ENCODE measurements at places on chromosomes 5 and 9.
A peak's percentile ranks its signal among the peaks of the same experiment; 100 is the strongest.

DNA sequence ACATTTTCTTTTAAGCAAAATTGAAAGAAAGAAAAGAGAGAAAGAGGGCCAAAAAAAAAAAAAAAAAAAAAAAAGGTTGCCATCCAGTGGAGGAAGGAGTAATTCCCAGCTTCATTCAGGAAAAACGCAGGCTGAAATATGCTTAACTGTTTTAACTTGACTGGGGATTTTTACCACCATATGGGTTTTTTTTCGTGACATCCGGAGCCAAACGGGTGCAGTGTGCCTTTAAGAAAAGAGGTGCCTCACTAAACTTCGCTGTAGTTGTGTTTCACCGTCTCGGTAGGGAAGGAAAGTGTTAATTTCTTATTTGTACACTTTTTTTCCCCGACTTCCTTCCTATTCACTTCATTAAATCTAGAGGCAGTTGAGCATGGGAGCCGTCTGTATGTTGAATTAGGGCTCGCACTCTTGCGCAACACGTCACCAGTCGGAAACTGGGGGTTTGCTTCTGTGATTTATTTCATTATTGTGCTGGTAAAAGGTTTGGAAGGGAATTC is 143.0 kb downstream of the SMARCA2 start:
- peak; percentile 74 for DNase-seq

- no peak for DNase-seq
Measured at GRCh38 chr9:34318163-34318790, 10.8 kb downstream of the KIF24 start.

GRCh38 chr5:95925939-95926338 is 35.7 kb downstream of the ELL2 start:
- DNase-seq, result peak; percentile 49

GRCh38 chr5:54275361-54275760 is 35.0 kb downstream of the ARL15 start:
- DNase-seq, result no peak

GRCh38 chr9:113964495-113965170 is 88.5 kb downstream of the ZNF618 start:
- DNase-seq, result no peak

GRCh38 chr5:75839547-75839946 is 122.3 kb upstream of the POC5 start:
- DNase-seq, result no peak

DNA sequence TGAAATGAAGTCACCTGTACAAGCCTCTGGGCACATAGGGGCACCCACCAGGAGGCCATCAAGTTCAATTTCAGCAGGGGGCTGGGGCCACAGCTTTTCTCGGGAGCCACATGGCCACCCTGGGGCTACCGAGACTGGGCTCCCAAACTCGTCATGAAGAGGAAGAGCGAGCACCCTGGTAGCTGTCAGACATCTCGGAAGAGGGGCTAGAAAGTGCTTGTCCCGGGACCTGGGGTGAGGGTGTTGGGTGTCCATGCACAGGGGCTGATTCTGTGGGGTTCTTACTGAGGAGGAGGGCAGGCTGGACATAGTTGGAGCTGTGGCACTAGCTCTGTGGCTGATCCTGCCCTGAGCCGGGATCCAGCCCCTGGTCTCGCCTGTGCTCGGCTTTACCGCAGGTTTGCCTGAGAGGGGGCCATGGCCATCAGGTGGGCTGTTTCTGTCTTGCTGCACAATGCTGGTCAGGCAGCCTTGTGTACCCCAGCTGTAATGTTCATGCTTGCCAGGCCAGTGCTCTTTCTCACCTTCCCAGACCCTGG is 70.3 kb downstream of the PHF2 start:
- DNase-seq, result no peak

GRCh38 chr5:79856456-79857055 is 134.5 kb downstream of the MTX3 start:
- no peak for DNase-seq

DNA sequence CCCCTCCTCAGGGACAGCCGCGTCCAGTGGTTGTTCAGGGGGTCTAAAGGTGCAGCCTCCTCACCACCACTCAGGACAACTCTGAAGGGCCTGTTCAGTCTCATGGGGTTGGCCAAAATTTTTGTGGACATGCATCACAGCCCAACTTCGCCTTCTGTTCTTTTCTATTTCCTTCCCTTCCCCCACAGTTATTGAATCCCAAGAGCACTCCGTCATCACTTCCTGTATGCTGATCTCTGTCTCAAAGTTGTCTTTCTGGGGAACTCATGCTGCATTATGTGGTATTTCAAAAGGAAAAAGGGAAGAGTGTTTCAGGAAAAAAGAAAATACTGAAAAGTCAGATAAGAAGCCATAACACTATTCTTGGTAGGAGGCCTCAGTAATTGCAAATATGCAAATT is 355.4 kb downstream of the CAAP1 start:
- DNase-seq, result no peak

- no peak for DNase-seq
Measured at GRCh38 chr9:117887941-117888340, 183.7 kb downstream of the TLR4 start.

DNA sequence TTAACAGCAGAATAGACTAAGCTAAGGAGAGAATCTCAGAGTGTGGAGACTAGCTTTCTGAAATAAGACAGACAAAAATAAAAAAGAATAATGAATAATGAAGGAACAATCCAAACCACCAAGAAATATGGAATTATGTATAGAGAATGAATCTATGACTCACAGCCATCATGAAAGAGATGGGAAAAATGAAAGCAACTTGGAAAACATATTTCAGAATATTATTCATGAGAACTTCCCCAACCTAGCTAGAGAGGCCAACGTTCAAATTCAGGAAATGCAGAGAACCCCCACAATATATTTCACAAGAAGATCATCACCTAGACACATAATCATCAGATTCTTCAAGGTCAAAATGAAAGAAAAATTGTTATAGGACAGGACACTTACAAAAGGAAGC is 349.0 kb upstream of the MPDZ start:
- DNase-seq, result no peak

DNA sequence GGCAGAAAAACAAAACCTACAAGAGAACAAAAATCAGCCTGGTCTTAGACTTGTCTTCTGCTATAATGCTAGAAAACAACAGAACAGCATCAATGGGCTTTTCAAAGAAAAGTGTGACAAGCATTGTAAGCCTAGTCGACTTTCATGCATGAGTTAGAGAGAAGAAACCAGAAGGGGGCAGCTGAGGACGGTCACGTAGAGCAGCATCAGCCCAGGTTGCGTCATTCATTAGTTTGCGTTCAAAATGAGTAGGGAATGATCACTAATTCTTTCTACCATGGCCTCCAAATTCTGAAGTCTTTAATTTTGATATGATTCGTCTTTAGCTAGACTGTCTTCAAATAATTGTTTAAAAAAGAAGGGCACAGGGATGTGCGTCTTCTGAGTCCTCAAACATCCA is 4.7 kb upstream of the ISCA1 start:
- DNase-seq, result peak; percentile 47

- no peak for DNase-seq
Measured at GRCh38 chr5:62346748-62347147, 40.7 kb downstream of the KIF2A start.

- peak; percentile 17 for DNase-seq
Measured at GRCh38 chr5:55141945-55142690, 17.9 kb upstream of the GPX8 start.

- DNase-seq, result no peak
Measured at GRCh38 chr5:179902763-179903158, 4.9 kb downstream of the TBC1D9B start.

- no peak for DNase-seq
Measured at GRCh38 chr5:116764941-116765340, 190.3 kb upstream of the SEMA6A start.

DNA sequence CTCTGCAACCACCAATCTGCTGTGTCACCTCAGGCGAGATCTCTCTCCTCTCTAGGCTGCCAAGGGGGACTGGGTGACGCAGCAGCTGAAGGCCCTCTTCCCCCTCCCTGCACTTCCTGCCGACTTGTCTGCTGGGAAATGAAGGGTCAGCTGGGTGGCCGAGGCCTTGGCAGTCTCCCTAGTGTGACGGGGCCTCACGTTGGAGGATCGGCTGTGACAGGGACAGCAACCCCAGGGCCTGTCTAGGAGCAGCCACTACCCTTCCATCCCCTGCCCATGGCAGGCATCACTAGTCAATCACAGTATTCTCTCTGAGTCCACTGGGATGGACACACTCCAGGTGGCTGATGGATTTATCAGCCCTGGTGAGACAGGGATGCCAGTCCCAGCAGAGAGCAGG is 107.3 kb upstream of the SARDH start:
- no peak for DNase-seq

DNA sequence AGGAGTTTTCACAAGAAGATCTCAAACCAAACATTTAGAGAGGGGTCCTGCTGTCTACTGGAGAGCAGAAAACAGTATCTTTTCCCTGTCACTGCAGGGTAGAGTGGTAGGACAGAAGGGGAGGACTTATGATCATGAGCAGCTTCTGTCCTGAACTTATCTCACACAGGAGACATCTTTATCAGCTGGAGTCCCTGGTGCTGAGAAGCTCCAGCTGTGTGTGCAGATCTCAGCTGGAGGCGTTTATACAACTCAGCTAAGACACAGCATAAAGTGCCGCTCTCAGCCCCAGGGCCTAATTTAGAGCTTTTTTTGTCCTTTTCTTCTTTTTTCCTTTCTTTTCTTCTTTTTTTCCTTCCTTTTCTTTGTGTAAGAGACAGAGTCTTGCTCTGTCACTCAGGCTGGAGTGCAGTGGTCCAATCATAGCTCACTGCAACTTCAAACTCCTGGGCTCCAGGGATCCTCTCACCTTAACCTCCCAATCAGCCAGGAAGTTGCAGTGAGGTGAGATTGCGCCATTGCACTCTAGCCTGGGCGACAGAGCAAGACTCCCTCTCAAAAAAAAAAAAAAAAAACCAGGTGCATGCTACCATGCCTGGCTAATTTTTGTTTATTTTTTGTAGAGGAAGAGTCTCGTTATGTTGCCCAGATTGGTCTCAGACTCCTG is 31.9 kb downstream of the CCDC125 start:
- no peak for DNase-seq

DNA sequence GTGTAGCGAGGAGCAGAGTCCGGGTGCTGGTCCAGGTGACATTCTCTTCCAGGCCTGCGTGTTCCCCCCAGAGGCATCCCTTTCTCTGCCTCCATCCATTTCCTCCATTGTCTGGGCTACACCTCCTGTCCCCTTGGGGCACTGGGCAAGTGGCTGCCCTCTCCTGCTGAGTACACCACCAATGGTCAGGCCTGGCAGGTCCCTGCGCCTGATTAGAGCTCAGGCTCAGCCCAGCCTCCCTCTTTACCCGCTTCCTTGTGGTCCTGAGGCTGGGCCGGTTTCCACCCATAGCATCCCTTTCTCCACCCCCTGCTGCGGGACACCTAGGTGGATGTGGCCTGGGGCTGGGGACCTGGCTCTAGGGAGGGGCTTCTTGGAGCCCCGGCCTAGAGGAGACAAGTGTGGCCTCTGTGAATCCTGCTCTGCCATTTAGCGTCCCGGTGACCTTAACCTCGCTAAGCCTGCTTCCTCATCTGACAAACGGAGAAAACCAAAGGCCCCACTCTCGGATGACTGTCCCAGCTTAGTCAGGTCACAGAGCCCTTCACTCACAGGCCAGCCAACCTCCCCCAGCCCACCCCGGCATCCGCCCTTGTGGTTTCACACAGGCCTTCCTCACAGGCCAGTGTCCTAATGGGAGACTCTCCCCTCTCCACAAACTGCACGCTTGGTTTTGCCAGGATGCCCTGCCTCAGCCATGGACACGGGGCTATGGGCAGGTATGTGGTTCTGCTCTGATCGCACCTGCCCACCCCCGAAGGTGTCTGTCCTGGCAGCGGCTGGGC is 12.9 kb downstream of the DOLPP1 start:
- DNase-seq, result no peak

- DNase-seq, result peak; percentile 49
Measured at GRCh38 chr9:103397868-103398600, 402.9 kb downstream of the CYLC2 start.

GRCh38 chr5:169581580-169582227 is 1.9 kb upstream of the SPDL1 start:
- DNase-seq, result peak; percentile 76

- DNase-seq, result no peak
Measured at GRCh38 chr5:149271716-149272563, at the start of gene AFAP1L1. AFAP1L1 (plus strand) TSS chr5:149271859; CDS start chr5:149271969, 110 bp downstream.

- DNase-seq, result no peak
Measured at GRCh38 chr5:34998058-34998789, 49.5 kb downstream of the AGXT2 start.
